ENCODE measurements at places on chromosomes 16 and 17.
A peak's percentile ranks its signal among the peaks of the same experiment; 100 is the strongest.

GRCh38 chr17:67187927-67188326 is 57.1 kb downstream of the HELZ start:
- no peak for DNase-seq

- DNase-seq = no peak
These were observed 221.4 kb downstream of the MAF start for GRCh38 chr16:79379095-79379494.

DNA sequence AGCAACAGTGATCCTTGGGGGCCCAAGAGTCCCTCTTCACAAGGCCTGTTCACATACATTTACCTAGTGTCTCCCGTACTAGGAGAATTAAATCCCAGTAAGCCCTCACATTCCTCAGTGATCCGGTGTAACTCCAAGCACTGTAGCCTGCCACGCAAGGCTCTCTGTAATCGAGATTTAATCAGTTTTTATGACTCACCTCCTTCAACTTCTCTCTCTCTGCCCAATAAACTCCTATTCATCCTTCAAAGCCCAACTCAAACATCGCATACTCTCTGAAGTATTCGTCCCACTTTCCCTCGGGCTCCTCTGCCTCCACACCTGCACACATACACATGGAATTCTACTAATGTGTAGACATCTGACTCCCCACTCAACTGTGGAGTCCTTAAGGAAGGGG is 141.8 kb downstream of the CMIP start:
- DNase-seq = no peak

DNA sequence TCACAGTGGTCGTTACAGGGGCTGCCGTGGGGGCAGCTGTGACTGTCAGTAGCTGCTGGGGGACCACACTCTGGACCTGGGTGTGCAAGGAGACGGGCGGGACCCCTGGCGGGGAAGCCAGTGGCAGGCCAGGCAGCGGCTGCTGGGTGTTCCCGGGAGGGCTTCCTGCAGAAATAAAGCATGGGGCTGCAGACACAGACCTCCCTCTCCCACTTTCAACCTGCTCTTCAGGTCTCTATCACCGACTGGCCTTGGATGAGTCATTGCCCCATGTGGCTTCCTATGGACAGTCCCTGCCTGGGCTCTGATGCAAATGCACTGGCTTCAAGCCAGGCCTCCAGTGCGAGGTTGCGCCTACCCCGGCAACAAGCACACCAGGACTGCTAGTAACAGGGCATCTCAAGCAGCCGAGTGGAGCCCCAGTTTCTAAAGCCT is 17.2 kb downstream of the SREBF1 start:
- peak; percentile 93 for DNase-seq

- no peak for DNase-seq
These were observed 66.6 kb downstream of the ABCC12 start for GRCh38 chr16:48089053-48089792.

Data from kidney tubule cell (primary cell).